ENCODE measurements at places on chromosomes 11 and 22.
A peak's percentile ranks its signal among the peaks of the same experiment; 100 is the strongest.

GRCh38 chr11:46051102-46051501 lies 70.2 kb downstream of the PHF21A start:
- DNase-seq, result no peak

DNA sequence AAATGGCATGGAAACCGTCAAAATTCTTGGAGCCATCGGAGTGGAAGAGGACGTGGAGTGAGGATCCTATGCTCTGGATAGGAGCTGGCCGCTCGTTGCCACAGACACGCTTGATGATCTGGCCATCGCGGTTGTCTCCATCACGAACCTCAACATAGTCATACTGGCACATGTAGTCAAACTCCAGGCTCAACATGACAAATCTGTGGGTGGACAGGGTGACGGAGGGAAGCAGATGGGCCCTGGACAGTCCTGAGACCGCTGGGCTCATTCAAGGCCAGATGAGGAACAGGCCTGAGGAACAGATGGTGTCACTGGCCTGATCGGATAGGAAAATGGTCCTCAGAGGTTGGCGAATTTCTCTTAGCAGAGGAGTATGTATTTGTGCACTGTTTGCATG lies 51.3 kb upstream of the SLC1A2 start:
- no peak for DNase-seq

DNA sequence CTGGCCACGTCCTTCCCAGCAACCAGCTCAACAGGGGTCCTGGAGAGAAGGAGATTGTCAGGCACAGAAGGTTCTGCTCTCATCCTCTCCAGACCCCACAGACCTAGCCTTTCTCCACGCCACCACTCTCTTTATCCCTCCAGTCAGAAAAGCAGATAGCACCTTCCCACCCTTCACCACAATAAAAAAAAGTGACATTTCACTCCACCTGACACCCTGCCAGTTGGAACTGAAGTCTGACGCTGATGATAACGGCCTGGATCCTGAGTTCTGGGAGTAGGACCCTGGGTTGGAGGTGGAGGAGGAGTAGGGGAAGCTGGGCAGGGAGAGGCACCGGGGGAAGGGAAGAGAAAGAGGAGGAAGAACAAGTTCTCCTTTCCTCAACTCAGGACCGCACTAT lies 127.5 kb upstream of the ANO1 start:
- peak; percentile 60 for DNase-seq

DNA sequence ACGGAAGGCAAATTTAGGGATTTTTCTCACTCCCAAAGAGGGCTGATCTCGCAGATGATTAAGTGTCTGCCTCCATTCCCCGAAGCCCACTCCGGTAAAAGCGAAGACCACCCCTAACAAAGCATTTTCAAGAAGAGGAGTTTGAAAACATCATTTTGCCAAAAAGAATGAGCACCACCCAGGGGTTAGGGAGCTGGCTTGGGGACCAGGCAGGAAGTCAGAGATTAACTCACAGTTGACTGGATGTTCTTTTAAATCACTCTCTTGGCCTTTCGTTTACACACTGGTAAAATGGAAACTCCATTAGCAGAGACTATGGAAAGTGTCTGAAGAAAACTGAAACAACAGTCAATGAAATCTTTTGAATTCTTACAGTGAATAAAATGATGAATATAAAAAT lies 7.9 kb upstream of the TRIM44 start:
- no peak for DNase-seq

DNA sequence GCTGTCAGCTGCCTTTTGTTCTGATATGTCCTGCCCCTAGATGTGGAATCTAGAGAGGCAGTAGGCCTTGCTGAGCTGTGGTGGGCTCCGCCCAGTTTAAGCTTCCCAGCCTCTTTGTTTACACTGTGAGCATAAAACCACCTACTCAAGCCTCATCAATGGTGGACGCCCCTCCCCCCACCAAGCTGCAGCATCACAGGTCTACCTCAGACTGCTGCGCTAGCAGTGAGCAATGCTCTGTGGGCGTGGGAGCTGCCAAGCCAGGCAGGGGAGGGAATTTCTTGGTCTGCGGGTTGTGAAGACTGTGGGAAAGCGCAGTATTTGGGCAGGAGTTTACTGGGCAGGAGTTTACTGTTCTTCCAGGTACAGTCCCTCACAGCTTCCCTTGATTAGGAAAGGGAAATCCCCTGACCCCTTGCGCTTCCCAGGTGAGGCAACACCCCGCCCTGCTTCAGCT lies 98.5 kb downstream of the SMCO4 start:
- no peak for DNase-seq

DNA sequence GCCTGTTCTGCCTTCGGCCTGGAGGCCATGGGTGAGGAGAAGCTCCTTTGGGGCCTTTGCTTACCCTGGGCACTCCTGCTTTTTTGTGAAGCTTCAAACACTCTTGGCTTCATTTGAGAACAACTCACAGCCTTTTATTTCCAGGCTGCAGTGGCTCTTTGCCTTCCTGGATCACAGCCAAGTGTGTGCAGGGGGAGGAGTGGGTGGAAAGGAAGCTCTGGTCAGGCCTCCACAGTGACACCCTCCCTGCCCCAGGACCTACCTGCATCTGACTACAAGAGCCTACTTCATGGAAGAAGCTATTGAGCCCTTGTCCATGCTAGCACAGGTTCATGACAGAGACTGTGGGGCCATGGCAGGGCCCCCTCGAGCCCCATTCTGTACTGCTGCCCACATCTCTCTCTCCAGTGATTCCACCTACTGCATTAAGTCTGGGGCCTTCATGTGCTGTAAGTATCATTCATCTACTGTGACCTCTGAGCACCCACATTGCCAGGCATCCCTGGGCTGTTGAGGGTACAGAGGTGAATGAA lies 52.3 kb downstream of the GAB4 start:
- no peak for DNase-seq

DNA sequence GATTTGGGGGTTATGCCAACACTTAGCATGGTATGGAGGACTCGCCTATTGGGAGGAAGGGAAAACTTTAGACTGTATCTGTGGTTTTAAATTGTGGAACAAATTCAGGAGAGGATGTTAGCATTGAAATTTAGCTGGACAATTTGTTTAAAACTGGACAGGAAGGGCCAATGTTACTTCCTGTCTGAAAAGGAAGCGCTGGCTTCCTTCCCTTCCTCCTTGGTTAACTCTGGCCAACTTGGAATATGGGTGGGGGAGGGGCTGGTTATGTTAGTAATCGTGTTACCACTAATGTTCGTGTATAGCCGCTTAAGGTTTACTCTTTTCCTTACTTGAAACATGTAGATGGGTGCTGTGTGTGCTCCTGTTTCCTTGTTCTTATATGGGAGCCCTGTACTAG lies 13.9 kb downstream of the CTNND1 start:
- no peak for DNase-seq

GRCh38 chr11:63841554-63841953 lies 2.6 kb downstream of the MARK2 start:
- no peak for DNase-seq

- DNase-seq, result no peak
Measured at GRCh38 chr22:42333544-42333943, 63.1 kb upstream of the TCF20 start.

DNA sequence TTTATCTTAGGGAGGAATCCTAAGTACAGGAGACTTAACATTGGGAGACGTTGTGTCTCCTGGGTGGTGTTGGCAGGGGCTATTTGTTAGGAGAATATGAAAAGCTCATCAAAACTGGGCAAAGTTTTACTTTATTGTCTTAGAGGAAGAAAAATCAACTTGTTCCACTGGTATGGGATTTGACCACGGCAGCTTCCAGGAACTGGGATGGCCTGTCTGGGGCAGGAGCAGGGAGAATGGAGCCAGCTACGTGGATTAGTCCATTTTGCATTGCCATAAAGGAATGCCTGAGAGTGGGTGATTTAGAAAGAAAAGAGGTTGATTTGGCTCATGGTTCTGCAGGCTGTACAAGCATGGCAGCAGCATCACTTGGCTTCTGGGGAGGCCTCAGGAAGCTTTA lies 198.4 kb downstream of the ADAMTS15 start:
- no peak for DNase-seq

DNA sequence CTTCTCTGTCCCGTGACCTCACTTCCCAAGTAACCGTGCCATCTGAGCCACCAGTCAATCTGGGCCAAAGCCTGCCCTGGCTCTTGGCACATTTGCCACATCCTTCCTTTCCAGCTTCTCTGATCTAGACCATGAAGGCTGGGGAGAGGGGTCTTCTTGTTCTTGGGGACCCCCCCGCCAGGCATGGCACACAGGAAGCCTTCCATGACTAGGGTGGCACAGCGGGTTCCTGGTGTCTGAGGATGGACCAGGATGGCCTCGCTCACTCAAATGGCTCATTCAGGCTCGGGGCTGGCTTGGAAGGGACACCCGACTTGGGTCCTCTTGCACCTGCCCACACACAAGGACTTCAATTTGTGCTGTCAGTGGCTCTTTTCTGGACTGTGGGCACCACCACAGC lies 121.3 kb downstream of the BCR start:
- DNase-seq, result no peak

GRCh38 chr11:77876045-77876444 lies 55.1 kb downstream of the AAMDC start:
- no peak for DNase-seq

DNA sequence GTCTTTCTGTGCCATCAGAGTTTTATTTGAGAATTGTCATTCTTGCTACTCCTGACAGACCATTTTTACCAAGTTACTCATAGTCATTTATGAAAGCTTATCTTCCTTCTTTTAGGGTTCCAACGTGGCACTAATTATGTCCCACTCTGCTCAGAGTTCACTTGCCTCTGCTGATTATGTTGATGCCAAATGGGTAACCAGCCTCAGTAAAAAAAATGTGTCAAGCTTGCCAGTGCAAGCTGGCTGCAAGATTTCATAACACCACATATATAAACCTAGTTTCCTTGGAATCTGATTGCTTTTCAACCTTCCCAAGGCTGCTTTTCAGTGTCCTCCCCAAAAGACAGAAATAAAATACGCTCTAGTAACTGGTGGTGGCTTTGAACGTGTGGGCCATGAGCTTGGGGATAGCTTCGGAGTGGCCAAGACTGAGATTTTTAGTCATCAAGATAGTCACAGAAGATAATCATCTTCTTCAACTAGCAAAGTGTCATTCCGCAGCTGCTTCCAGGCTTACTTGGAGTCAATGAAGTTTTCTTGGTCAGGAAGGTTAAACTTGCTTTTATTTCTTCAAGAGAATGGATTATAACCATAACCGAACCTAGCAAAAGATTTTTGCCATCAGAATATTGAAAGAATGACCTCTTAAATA lies 29.5 kb upstream of the APOA1 start:
- no peak for DNase-seq

GRCh38 chr11:8127447-8127846 lies 41.4 kb downstream of the RIC3 start:
- DNase-seq, result no peak

- no peak for DNase-seq
Measured at GRCh38 chr22:42080287-42080686, 787 bp downstream of the SMDT1 start.

DNA sequence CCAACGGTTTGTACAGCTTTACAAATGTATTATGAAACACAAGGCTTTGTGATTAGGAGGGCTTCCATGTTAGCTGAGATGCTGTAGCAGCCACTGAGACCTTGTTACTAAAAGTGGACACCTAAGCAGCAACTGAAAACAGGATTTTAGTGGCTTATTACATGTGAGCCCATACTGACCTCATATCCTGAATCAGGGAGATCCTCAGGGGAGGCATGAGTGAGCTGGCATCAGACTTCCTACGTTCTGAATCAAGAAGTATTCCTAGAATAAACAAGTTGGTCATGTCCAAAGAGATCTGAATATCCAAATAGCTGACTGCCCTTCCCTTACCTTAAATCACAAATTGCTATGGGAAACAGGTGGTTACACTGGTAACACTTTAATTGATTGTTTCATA lies 59.1 kb upstream of the SCUBE2 start:
- DNase-seq, result no peak

DNA sequence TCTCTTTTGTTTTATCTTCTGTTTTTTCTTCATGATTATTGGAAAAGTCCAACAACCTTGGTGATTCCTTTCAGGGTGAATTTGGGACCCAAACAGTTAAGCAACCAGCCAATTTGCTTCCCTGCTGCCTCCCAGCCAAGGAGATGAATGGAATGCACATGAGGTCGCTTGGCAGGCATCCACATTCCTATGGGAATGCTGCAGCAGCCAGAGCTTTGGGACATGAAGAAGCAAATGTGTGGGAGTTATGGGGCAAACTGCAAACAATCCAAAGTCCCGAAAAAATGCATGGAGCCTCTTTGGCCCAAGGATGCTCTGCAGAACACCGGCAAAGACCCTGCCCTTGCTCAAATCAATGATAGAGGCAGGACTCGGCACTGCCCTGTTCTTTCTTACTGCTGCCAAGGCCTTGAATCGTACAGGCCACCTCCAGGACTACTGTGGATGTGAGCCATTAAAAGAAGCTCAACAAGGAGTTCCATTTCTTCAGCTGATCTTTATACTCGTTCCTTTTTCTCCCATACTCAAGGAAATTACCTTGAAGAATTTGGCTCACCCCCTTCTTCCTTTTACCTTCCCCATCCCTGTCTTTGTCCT lies 117.3 kb upstream of the TEAD1 start:
- no peak for DNase-seq

DNA sequence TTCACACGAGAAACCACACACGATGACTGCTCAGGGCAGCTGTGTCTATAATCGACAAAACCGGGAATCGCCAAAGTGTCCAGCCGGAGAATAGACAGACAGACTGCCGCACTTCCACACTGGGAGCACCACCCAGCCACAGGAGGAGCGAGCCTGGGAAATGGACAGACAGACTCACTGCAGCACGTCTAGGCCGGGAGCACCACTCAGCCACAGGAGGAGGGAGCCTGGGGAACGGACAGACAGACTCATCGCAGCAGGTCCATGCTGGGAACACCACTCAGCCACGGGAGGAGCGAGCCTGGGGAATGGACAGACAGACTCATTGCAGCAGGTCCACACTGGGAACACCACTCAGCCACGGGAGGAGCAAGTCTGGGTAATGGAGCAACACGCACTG lies 137.2 kb downstream of the BRD1 start:
- DNase-seq, result no peak

- no peak for DNase-seq
Measured at GRCh38 chr11:3626250-3626960, 15.4 kb downstream of the ART5 start.

- DNase-seq, result peak; percentile 60
Measured at GRCh38 chr11:58576887-58577471, 1.3 kb upstream of the LPXN start.

DNA sequence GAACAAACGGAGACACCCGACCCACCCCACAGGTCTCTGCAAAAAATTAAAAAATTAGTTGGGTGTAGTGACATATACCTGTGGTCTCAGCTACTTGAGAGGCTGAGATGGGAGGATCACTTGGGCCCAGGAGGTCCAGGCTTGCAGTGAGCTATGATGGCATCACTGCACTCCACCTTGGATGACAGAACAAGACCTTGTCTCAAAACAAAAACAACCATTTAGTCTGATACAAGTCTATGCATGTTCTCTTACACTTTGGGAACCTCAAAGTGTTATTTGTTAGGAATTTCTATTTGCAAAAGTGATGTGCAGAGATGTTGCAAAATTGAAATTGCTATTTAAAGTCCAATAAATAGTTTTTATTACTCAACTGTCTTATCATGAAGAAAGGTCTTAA lies 14.3 kb downstream of the ATG13 start:
- no peak for DNase-seq

GRCh38 chr11:76234021-76234415 lies 27.7 kb upstream of the WNT11 start:
- peak; percentile 71 for DNase-seq

Measured in erythroblast (primary cell).